ENCODE measurements at places on chromosomes 3 and 15.

GRCh38 chr3:98962189-98962930 is 60.9 kb upstream of the DCBLD2 start:
- no peaks in the 10 kb centered on the region for H3K4me1 ChIP-seq
- peak; percentile 5 for DNase-seq
- H3K4me3 ChIP-seq, result no peak overlapping the region

GRCh38 chr15:48084759-48085590 is 35.8 kb upstream of the SLC24A5 start:
- DNase-seq, result peak; percentile 60
- no peak overlapping the region for H3K27ac ChIP-seq
- no peaks in the 10 kb centered on the region for H3K4me1 ChIP-seq
- H3K27me3 ChIP-seq, result no peaks in the 10 kb centered on the region
- no peaks in the 10 kb centered on the region for H3K36me3 ChIP-seq
- H3K4me3 ChIP-seq, result no peak overlapping the region

DNA sequence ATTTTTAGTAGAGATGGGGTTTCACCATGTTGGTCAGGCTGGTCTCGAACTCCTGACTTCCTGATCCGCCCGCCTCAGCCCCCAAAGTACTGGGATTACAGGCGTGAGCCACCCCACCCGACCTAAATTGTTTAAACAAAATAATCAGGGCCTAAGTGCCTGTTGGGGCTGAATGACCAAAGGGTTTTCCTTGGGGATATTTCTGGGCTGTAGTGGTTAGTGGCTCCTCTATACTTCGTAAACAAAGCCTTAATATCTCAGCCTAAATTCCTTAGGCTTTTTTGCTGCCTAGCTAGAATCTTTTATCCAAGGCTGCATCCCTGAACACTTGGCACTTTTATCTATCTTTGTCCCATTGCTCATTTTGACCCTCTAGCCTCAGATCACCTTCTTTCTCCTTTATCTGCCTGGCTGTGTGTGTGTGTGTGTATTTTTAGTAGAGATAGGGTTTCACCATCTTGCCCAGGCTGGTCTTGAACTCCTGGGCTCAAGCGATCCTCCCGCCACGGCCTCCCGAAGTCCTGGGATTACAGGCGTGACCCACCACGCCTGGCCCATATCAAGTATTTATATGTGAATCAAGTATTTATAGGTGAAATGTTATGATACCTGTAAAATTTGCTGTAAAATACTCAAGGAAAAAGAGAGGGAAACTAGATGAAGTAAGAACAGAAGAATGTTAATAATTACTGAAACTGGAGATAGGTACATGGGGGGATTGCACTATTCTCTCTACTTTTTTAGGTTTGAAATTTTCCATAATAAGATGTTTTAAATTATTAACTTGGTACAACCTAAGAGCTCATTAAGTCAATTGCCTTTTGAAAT is 1.8 kb downstream of the NUSAP1 start:
- no peaks in the 10 kb centered on the region for H3K36me3 ChIP-seq
- H3K4me1 ChIP-seq, result no peaks in the 10 kb centered on the region
- H3K27ac ChIP-seq, result no peak overlapping the region
- no peak for DNase-seq
- no peaks in the 10 kb centered on the region for H3K27me3 ChIP-seq

DNA sequence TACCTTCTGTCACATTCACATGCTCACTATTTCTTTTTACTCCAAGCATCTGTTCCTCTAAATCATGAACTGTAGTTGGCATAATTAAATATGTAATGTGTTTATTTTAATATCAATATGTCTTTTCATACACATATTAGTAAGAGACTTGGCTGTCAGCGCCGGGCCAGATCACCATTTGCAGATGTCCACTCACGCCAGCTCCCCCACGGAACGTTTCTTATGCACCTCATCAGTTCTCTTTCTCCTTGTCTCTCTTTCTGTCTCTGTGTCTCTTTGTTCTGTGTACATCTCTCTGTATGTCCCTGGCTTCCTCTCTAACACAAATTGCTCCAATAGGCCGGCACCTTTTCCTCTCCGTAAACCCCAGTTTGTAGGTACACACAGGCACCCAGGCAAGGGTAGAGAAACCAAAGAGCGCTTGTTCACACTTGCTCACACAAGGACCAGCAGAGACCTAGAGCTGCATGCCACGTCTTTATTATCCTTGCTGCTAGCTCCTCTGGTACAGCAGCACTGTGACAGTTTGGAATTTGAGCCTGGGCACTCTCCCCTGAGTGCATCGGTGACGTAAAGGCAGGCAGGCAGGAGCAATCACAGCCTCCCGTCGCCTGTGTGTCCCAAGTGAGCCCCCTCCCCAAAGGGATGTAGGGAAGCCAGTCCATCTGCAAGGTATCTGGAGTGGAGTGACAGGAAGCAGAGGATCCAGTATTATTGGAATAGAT is 40.4 kb downstream of the CACNA1D start:
- H3K4me1 ChIP-seq, result peaks cover 6% of the 10 kb centered on the region
- no peak overlapping the region for H3K27ac ChIP-seq
- H3K36me3 ChIP-seq, result no peaks in the 10 kb centered on the region
- no peaks in the 10 kb centered on the region for H3K27me3 ChIP-seq
- DNase-seq, result no peak

DNA sequence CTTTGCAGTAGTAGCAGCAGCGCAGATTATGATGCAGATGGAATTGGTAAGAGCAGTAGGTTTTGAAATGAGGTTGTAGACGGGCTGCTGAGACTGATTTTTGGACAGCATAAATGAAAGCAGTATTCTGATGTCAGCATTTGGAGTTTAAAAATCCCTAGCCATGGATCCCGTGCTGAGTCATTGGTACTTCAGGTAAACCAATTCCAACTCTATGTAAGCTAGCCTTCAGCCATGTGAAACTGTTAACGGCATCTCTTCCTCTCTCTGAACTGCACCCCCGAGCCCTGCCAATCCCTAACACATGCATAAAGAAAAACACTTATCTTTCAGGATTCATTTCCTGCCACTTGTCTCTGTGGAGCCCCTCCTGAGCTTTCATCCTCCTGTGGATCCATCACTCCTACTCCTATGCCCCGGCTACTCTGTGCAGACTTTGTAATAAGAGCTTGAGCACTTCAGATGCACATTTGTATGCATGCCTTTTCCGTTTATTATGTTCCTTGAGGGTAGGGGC is 119.0 kb downstream of the AKAP13 start:
- H3K4me1 ChIP-seq, result peaks cover 51% of the 10 kb centered on the region
- H3K27ac ChIP-seq, result no peak overlapping the region
- no peaks in the 10 kb centered on the region for H3K27me3 ChIP-seq
- H3K4me3 ChIP-seq, result no peak overlapping the region

- H3K36me3 ChIP-seq, result no peaks in the 10 kb centered on the region
- no peak for DNase-seq
- no peaks in the 10 kb centered on the region for H3K4me1 ChIP-seq
- peaks cover 5% of the 10 kb centered on the region for H3K27me3 ChIP-seq
- no peak within 1 kb of the TSS for H3K27ac ChIP-seq
Observed at GRCh38 chr15:68930268-68931022, at the start of gene SPESP1. Gene SPESP1 (plus strand): TSS chr15:68930525. CDS start chr15:68930654, 129 bp downstream.

DNA sequence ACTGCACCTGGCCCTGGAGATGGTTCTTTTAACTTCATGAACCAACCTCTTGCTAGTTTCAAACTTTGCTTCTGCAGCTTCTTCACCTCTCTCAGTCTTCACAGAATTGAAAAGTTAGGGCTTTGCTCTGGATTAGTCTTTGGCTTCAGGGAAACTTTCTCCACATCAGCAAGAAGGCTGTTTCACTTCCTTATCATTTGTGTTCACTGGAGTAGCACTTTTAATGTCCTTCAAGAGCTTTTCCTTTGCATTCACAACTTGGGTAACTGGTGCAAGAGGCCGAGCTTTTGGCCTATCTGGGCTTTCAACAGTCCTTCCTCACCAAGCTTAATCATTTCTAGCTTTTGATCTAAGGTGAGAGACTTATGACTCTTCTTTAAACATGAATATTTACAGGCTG is 15.7 kb upstream of the TM2D3 start:
- no peaks in the 10 kb centered on the region for H3K4me1 ChIP-seq
- no peak for DNase-seq
- H3K27me3 ChIP-seq, result no peaks in the 10 kb centered on the region
- no peaks in the 10 kb centered on the region for H3K36me3 ChIP-seq
- no peak overlapping the region for H3K4me3 ChIP-seq
- H3K27ac ChIP-seq, result no peak overlapping the region

DNA sequence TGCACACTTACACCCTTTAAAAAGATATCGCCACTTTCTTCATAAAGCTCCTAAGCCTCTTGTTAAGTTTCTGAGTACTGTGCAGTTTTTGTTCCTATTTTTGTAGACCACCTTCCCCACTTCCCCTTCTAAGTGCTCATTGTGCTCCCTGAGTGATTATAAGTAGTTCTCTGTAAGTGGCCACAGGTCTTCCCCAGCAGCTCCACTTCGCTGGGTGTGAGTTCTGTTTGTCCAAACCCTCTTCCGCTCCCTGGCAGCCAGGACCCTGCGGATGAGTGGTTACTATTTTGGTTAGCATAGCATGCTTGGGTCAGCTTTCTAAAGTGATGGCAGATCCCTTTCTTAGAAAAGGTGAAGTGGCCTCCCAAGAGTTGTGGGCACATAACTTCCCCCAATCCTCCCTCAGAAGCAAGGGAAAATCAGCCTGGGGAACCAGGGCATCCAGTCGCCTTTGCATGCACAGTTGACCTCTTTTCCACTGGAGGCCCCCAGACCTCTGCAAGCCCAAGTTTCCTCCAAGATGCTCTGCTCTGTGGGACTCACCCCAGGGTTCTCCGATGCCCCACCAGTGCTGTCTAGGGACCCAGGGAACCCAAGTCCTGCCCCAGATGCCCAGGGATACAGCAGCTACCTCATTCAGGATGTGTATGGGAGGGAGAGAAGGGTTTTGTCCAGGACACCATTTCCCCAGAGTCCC is 69.6 kb downstream of the ATP10A start:
- no peaks in the 10 kb centered on the region for H3K36me3 ChIP-seq
- H3K4me3 ChIP-seq, result no peak overlapping the region
- no peak for DNase-seq
- peaks cover 7% of the 10 kb centered on the region for H3K4me1 ChIP-seq

GRCh38 chr3:194312186-194312742 is 38.9 kb downstream of the CPN2 start:
- no peaks in the 10 kb centered on the region for H3K36me3 ChIP-seq
- peak overlapping the region; percentile 10 for H3K27ac ChIP-seq
- no peaks in the 10 kb centered on the region for H3K27me3 ChIP-seq
- H3K4me3 ChIP-seq, result no peak overlapping the region
- DNase-seq, result no peak

- H3K4me1 ChIP-seq, result no peaks in the 10 kb centered on the region
- H3K36me3 ChIP-seq, result no peaks in the 10 kb centered on the region
- H3K27me3 ChIP-seq, result no peaks in the 10 kb centered on the region
- peak; percentile 34 for DNase-seq
Observed at GRCh38 chr15:31758126-31758525, 272.2 kb upstream of the CHRNA7 start.

DNA sequence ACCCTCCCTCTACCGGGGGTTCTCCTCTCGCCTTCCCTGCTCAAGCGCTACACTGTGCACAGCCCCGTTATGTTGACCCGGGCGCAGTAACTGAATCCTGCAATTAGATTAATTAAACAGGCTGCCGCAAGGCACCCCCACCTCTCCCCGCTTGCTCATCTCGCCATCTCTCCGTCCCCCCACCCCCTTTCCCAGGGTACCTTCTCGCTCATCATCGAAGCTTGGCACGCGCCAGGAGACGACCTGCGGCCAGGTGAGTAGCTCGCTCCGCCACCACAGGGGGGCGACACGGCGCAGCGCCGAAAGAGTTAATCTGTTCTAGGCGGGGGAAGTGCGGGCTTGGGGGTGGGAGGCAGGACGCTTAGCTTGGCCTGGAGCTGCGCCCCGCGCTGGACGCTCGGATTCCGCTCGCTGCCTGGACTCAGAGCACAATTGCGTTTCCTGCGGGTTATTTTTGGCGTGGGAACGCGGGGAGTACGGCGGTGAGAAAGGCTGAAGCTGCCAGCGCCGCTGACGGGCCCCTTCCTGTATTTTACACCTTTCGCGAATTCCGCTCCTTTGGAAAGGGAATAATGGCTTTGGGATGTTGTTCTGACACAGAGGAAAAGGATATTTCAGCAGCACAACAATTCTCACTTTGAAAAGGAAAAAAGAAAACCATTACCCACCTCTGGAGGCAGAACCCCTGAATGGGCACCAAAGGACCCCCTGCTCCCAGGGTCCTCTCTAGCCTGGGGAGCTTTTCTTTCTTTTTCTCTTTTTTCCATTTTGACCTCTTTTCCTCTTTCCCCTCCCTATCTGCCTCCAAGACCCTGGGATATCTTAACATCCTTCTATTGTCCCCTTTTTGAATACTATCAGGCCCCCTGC is 1.5 kb downstream of the DLL4 start:
- H3K27ac ChIP-seq, result no peak overlapping the region
- DNase-seq, result peak; percentile 74
- H3K27me3 ChIP-seq, result peaks cover 39% of the 10 kb centered on the region
- H3K4me1 ChIP-seq, result peaks cover 73% of the 10 kb centered on the region
- H3K36me3 ChIP-seq, result no peaks in the 10 kb centered on the region
- H3K4me3 ChIP-seq, result peak overlapping the region; percentile 60

- H3K36me3 ChIP-seq, result no peaks in the 10 kb centered on the region
- H3K4me3 ChIP-seq, result no peak overlapping the region
- H3K4me1 ChIP-seq, result no peaks in the 10 kb centered on the region
- no peaks in the 10 kb centered on the region for H3K27me3 ChIP-seq
- H3K27ac ChIP-seq, result no peak overlapping the region
Observed at GRCh38 chr3:40206522-40206921, 103.0 kb upstream of the EIF1B start.

DNA sequence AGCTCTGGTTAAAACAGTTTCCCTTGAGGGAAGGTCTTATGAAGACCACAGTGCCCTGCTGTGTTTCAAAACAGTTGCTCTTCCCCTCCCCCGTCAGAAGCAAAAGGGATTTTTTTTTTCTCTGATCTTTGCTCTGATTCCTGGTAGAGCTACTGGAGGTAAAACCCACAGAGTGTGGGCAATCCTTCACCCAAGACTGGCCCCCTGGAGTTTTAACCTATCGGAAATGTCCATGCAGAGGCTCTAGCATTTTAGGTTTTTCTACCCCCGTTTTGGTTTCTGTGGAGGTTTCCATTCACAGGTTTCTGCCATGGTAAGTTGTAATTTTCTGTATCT is 27.7 kb downstream of the GRM2 start:
- H3K4me3 ChIP-seq, result no peak overlapping the region
- H3K36me3 ChIP-seq, result no peaks in the 10 kb centered on the region

DNA sequence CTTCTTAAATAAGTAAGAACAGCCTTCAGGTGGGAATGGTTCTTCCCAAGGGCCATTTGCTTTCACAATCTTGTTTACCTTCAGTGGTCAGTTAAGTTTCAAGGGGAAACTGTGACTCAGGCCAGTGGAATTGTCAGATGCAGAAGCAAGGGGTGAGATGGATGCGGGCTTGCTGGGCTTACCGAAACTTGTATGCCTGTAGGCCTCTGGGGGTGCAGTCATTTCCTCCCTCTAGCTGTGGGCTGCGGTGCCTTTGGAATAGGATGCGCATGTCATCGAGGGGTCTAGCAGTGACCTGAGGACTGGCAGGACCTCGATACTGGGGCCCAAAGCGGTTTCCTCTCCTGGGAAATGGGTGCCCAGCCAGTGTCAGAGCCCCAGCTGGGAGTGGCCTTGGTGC is 121.6 kb downstream of the EEFSEC start:
- H3K27me3 ChIP-seq, result no peaks in the 10 kb centered on the region
- no peak overlapping the region for H3K27ac ChIP-seq
- no peak overlapping the region for H3K4me3 ChIP-seq
- no peaks in the 10 kb centered on the region for H3K36me3 ChIP-seq
- no peak for DNase-seq
